Activated T-cell treated with anti-CD3 and anti-CD28 coated beads for 48 hours (primary cell): ENCODE measurements at places on chromosomes 3 and 15.

GRCh38 chr3:194536871-194537637, 50.3 kb upstream of the ATP13A3 start:
- no peak for DNase-seq

DNA sequence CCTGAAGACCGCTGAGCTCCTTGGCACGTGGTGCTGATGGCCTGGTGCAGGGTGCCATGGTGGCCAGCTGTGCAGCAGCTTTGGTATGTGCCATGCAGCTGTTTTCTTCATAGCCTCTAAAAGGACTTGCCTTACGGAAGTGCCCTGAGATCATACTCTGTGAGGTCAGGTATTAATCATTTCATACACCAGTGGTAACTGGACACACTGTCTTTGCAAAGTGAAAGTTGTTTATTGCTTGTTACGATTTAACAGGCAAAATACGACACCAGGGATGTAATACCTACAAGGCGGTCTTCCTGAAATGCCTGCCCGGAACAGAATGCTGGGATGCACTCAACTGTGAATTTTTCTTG, 184.6 kb downstream of the ATP10A start:
- DNase-seq, result no peak

- DNase-seq, result no peak
Measured at GRCh38 chr3:94716326-94717018, 653.6 kb downstream of the NSUN3 start.

DNA sequence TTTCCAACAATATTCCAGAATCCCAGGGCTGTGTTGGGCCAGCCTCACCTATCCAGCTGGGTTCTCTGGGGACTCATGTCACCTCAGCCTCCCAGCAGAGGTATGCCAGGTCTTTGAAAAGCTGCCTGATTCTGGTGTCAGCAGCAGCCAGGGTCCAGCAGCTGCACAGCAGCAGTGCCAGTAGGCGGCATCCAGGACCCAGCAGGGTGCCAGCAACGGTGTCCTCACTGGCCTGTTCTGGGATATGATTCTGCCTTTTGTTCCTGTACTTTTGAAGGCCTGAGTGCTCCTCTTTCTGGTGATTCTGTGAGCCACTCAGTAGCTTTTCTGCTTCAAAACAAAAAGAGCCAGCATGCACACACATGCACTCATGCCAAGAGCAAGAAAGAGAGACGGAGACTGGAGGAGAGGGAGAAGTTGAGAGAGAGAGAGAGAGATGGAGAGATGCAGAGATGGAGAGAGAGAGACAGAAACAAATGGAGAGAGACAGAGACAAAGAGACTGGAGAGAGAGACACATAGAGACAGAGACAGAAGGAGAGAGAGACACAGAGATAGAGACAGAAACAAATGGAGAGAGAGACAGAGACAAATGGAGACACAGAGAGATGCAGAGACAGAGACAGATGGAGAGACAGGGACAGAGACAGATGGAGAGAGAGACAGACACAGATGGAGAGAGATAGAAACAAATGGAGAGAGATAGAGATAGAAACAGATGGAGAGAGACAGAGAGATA, 205.7 kb downstream of the UACA start:
- no peak for DNase-seq

- DNase-seq, result no peak
Measured at GRCh38 chr3:12464181-12464580, 20.1 kb upstream of the TSEN2 start.

- DNase-seq, result no peak
Measured at GRCh38 chr15:84811828-84812227, 5.3 kb upstream of the ALPK3 start.

DNA sequence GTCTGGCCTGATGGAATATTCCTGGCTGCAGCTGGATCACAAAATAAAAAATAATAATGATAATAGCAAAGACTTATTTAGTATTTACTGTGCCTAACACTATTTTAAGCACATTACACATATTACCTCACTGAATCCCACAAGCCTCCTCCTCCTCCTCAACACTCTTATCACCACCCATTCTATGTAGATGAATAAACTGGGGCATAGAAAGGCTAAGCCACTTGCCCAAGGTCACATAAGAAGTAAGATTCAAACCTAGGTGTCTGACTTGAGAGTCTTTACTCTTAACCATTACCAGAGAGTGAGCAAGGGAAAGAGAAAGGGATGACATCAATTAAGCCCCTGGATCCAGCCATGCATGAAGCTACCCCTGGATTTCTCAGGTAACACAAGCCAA, 493.1 kb downstream of the SHQ1 start:
- no peak for DNase-seq

DNA sequence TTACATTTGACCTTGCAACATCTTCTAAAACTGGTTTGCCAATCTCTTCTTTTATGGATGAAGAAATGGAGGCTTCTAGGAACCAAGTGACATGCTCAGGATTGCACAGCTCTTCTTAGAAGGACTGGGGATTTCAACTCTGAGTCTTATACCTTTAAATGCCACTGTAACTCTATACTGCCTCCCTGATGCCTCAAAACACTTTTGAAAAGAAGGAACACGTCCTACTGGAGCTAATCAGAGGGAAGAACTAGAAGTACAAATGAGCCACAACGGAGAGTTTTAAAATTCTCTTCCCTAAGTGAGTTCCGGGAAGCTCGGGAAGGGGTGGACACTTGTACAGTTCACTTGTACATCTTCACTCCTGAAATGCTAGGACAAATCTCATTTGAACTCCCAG, 949 bp upstream of the MITF start:
- no peak for DNase-seq

DNA sequence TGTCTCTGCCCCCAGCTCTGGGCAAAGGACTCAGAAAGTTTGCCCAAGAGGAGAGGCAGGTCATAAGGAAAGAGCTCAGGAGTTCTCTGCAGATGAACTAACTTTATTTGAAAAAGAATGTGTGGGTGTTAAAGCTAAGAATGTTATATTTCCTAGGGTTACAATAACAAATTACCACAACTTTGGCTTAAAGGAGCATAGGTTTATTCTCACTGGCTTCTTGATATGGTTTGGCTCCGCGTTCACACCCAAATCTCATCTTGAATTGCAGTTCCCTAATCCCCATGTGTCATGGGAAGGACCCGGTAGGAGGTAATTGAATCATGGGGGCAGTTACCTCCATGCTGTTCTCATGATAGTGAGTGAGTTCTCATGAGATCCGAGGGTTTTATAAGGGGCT, 383.7 kb upstream of the CFAP20DC start:
- no peak for DNase-seq

- no peak for DNase-seq
Measured at GRCh38 chr3:9139366-9139765, 110.1 kb downstream of the SRGAP3 start.

DNA sequence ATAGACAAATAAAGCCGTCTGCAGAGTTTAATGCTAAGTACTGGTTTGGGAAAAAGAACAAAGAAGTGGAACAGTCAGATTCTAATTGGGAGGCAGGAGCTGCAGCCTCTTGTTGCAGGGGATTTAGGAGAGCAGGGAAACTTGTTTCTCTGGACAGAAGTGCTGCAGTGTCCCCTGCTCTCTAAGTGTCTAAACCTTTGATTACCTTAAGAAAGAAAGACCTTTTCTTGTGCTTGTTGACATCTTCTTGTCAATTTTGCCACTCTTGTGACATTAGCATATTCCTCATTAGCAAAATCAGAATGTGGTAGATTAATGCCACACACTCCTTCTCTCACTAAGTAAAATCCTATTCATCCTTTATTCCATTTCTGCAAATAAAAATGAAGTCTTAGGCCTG, 38.8 kb downstream of the TRAT1 start:
- DNase-seq, result no peak

GRCh38 chr15:69853544-69853951, 244.2 kb downstream of the TLE3 start:
- no peak for DNase-seq

- DNase-seq, result no peak
Measured at GRCh38 chr3:55122312-55122711, 194.5 kb upstream of the LRTM1 start.

DNA sequence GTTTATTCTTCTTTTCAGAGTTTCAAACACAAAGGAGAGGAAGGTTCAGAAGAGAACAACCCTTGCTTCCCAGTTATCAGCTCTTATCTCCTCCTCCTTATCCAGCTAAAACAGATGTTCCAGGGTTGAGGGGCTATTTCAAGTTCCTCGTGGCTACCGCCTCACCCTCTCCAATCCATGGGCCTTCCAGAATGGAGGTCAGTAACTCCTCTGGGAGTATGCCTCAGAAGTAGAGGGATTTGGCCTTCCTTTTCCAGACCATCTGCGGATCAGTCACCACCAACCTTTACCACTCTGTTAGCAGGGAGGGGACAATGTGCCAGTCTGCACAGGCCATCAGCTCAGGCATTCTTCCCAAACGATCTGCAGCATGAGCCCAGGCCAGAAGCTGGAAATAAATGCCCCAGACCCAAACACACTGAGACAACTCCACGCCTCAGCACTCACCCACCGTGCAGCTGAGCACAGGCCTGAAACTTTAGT, 14.8 kb downstream of the HTR3C start:
- DNase-seq, result no peak

DNA sequence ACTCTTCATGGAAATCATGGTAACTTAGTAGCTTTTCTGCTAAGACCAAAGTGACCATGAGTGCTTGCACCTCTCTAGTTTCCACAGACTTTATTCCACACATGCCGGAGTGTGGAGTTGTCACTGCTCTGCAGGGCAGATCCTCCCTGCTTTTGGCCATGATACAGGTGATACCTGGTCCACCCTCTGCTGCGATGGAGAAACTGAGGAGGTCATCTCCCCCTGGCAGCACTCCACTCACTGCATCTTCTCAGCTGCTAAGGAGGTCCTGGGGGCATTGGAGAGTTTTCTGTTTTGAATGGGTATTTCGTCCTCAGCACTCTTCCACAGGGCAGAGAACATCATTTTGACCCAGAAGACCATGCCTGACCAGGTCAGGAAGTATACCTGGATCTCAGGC, 31.1 kb downstream of the RBM5 start:
- DNase-seq, result no peak

DNA sequence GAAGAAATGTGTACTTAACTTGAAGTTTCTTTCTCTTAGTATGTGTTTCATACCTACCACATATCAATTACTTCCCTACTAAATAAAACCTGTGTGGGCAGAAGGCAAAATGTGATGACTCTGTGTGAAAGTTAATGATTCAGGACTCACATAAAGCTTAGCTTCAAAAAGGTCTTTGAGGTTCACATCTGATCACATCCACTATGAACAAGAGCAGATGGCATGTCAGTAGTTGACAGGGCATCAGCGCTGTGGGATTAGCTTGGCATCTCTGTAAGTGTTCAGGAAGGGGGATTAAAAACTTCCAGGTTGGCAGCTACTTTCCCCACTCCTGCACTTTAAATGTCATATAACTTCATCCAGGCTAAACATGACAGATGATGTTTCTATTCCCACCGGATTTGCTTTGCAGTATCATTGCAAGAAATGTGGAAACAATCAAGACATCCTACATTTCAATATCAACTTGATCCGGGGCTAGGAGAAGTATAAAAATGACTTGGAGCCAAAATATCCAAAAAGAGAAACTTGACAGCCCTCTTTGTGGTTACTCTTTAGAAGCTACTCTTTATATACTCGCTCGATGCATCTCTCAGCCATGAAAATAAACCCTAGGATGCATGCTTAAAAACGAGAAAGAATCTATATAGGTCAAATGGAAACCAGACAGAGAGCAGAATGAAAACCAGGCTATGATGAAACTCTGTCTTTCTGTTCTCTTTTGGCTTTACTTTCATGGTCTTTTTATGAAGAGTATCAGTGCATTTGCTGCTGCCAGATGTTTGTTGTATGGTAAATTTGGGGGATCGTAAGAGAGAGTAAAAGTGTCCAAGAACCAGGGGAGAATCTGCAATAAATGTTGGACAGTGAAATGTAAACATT, 273.1 kb upstream of the ALCAM start:
- no peak for DNase-seq

- no peak for DNase-seq
Measured at GRCh38 chr3:52402706-52403270, 42.1 kb downstream of the SEMA3G start.

DNA sequence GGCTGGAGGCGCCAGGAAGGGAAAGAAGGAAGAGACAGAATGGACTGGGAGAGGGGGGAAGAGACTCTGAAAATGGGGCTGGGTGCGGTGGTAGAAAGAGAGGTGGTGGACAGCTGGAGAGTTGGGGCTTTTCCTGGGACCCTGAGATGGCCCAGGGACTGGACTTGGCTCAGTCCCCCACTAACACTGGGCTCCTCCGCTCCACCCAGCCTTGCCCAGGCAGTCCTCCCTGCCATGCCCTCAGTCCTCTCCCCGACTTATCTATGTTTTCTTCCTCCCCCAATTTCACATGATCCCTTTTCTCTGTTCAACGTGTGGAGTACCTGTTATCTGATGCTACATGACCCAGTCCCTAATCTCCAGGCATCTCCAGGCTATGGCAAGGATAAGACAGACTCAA, 6.3 kb upstream of the HCN4 start:
- DNase-seq, result no peak

DNA sequence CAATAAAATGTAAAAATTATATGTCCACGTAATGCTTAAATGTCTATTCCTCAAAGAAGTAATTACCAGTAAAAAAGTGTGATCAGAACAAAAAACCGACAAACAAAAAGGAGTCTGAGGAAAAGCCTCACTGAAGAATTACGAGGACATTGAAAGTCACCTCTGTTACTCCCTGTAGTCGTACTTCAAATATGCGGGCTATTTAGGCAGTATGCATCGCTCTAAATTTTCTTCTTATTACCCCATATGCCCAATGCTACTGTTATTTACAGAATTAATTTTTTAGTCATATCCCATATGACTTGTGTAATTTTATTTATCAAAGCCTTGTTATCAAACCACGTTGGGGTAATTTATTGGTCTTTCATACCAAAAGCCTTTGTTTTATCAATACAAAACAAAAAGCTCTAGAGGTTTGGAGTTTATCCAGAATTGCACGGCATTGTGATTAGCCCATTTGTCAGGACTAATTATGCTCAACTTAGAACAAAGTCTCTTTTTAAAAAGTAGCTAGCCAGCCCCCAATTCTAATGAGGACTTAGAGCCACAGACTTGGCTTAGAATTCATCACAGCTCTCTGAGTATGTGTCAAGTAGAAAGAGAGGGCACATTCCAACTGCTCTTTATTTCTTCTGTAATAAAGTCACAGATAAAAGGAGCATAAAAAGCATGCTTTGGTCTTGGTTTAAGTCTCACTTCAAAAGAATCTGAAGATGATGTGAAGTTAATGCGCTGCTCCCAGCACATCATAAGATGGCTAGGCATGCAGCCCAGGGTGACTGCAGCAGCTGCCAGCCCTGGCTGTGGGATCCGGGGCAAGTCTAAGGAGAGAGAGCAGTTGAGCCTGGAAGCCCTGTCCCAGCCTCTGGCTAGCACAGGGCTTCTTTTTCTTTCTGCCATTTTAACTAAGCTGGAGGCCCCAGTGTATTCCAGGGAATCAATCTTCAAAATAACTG, 521.0 kb downstream of the GABRG3 start:
- DNase-seq, result no peak

- DNase-seq, result no peak
Measured at GRCh38 chr15:83571820-83572707, 81.9 kb upstream of the ADAMTSL3 start.

DNA sequence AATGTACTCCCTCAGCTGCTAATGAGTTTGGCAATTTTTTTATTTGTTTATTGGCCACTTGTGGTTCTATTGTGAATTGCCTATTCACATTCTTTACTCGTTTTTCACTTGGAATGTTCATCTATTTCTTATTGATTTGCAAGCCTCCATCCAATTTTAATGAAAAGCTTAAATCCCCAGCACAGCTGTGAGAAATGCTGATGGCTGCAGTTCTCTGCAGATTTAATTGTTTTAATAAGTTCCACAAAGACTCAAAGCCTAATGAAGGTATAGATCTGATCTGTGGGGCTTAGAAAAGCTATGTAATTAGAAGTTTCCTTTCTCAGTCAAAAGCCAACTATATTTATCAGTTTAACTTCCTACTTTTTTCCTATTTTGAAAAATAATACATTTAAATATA, 41.5 kb downstream of the LYZL4 start:
- DNase-seq, result no peak
